ENCODE measurements at places on chromosomes 6 and 20. TPM values are rescaled to one million over a fixed set of nuclear protein-coding genes. Genes with fewer than 3 reads are reported as not detected.

Gene MCCD1
- total RNA-seq, result not detected

Gene COL9A1
- 14.4 TPM for total RNA-seq

Gene HRH3
- 4.5 TPM for total RNA-seq

Gene MOG
- total RNA-seq, result 0.31 TPM

Gene HM13
- 118 TPM for total RNA-seq

Gene PI16
- total RNA-seq, result not detected

Gene PROKR2
- 3.3 TPM for total RNA-seq

Gene TAGAP
- total RNA-seq, result not detected

Gene GNMT
- total RNA-seq, result 1.8 TPM

- DNase-seq, result no peak
Observed at GRCh38 chr6:75144386-75144785, 61.5 kb downstream of the COL12A1 start.

GRCh38 chr6:32983493-32983848 is 15.1 kb downstream of the BRD2 start:
- DNase-seq, result no peak

DNA sequence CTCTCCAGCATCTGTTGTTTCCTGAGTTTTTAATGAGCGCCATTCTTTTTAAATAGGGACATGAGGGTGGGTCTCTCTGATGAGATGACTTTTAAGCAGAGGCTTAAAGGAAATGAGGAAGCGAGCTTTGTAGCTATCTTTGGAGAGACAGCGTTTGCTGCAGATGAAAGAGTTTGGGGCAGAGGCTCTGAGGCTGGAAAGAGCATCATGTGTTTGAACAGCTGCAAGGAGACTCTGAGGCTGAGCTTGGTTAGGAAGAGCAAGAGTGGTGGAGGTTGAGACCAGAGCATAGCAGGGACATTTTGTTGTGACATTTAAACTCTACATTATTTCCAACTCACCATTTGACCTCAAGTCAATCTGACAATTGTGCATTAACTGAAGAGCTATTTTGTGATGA is 38.3 kb upstream of the TMX4 start:
- no peak for DNase-seq

DNA sequence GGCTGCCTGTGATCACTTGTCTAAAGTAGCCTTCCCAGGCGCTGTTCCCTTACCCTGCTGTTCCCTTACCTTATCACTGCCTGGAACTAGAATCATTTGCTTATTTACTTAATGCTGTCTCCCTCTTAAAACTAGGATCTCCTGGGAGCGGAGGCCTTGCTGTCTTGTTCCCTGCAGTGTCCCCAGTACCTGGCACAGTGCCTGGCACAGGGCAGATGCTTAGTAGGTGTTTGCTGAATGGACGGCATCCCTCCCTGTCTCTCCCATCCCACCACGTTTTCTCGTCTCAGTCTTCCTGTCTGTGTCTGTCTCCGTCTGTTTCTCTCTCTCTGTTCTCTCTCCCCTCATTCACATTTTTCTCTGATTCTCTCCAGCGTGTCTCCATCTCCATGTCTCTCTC is 99.9 kb upstream of the MYL9 start:
- DNase-seq, result no peak

DNA sequence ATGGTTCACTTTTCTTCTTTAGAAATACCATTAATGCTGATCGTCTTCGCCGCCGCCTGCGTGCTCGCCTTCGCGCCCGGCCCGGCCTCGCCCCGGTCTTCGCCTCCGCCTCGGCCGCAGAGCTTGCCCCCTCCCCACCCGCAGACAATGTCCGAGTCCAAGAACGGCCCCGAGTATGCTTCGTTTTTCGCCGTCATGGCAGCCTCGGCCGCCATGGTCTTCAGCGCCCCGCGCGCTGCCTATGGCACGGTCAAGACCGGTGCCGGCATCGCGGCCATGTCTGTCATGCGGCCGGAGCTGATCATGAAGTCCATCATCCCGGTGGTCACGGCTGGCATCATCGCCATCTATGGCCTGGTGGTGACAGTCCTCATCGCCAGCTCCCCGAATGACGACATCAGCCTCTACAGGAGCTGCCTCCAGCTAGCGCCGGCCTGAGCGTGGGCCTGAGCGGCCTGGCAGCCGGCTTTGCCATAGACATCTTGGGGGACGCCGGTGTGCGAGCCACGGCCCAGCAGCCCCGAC is 4.8 kb upstream of the PRPH2 start:
- DNase-seq, result no peak

DNA sequence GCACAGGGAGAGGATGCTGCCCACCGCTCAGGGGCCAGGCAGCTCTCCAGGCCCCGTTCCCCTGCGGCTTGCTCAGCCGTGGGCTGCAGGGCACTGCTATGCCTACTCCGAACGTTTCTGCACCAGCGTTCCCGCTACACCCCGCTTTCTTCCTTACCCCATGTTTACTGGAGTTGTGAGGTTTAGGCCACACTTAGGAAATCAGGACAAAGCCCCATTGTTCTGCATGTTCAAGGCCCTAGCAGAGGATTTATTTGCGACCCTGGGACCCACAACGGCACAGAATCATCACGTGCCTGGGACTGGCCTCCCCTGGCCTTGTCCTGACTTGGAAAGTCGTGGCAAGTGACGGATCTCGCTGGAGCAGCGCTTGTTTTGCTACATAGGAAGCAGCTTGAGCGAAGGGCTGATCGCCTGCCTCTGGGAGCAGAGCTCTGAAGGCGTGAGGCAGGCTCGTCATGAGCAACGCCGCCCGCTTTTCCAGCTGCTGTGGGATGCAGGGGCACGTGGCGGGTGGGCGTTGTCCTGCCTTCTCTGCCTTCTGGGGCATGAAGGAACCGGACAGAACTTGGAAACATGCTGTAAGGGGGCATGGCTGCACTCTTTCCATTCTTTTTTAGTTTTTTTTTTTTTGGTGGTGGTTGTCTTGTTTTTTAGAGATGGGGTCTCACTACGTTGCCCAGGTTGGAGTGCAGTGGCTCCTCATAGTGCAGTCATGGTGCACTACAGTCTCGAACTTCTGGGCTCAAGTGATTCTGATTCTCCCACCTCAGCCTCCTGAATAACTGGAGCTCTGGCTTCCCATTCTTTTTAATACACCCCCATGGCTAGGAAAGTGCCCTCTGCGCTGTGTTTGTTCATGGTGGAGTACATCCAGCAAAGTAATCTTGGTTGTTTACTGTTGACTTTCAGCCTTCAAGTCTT is 14.6 kb upstream of the TMEM181 start:
- no peak for DNase-seq

DNA sequence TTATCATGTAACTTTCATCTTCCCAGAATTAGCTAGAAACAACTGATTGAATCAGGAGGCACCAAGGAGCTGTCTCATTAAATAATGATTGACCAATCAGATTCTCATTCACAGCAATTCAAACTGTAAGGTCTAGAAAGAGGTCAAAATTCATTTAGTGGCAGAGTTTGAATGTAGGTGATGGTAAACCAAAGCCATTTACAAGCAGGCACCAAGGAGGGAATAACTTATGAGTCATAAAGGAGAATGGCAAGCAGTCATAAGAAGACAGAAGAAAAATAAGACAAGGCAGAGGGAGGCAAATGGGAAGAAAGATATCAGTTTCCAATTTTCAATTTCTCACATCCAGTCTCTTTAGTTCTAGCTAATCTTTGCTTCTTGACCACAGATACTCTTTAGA is 52.9 kb upstream of the DEFB112 start:
- no peak for DNase-seq

DNA sequence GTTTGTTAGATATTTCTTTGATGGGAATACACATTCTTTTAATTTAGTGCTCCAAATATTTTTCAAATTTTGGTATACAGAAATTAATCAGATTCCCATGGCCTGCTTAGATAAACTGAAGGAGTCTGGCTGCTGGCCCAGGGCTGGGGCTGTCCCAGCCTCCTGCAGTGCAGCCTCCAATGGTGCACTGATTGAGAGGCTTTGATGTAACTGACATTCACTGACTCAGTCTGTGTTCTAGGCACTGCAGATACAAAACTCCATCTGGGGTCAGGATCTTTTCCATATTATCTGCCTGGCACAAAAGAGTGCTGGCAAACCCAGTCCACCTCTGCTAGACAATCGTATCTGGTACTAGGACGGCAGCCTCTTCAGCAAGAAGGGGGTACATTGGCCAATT is 64.8 kb downstream of the GRIK2 start:
- DNase-seq, result no peak

- no peak for DNase-seq
Observed at GRCh38 chr6:99613705-99614429, 7.2 kb downstream of the PRDM13 start.

- DNase-seq, result no peak
Observed at GRCh38 chr6:143058987-143059386, 1.7 kb upstream of the AIG1 start.

DNA sequence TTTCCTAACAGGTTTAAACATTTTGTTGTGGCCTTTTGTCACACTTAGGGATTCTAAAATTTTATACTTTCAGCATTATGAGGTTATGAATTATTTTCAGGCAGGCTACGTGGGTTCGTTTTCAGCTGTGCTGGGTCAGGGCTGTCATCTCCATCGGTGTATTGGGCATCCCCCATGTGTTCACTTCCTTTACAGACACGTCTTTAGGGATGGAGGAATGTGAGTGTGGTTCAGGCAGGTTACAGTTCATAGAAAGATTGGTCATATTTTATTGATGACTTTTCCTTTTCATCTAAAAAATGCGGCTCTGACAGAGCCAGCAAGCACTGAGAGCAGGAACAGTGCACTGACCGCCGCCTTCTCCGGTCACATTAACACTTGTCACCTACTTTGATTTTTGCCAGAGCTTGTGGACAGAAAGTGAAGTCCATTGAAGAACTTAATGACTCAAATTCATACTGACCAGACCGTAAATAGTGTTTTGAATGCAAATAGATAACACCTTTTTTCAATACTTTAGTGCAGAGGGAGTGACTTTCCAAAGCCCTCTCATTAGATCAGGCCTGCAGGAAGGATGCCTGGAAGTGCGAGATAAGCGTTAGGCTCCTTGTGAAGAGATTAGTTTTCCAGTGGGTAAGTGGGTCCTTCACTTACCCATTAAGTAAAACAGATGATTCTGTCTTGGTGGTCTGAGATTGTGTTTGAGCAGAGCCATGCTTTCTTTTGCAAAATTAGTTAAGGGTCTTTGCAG is 113.1 kb downstream of the TIAM2 start:
- DNase-seq, result no peak

DNA sequence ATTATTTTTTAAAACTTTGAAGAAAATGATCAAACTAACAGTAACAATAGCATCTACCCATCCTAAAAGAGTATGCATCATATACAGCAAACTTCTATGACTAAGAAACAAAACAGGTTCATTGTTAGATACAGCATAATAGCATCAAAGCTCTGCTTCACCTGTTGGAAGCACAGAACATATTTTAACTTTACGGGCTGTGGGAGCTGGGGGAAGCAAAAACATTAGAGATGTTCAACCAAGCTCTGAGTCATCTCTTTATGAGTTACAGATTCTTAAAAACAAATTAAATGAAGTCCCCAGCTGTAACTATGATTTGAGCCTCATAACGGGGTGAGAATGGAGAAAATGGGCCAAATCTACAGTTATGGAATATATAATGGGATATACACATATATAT is 63.4 kb downstream of the SYNE1 start:
- DNase-seq, result no peak

DNA sequence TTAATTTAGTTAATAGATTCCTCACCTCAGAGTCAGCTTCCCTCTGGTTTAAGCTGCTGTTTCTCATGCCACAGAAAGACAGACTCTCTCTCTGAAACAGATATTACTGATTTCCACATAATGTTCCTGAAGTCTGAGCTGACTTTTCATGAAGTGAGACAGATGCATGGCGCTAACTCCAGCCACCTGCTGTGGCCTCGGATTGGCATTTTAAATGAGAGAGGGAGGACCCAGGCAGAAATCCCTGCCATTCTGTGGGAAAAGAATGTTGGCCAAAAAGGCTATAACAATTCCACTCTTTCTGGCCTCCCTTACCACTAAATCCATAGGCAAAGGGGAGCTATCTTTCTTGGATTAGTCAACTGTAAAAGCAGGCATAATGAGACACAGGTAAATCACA is 354.1 kb upstream of the CDH4 start:
- no peak for DNase-seq

- DNase-seq, result no peak
Observed at GRCh38 chr20:19143890-19144289, 68.6 kb upstream of the SLC24A3 start.

- DNase-seq, result no peak
Observed at GRCh38 chr6:146312608-146313007, 231.0 kb upstream of the RAB32 start.

- no peak for DNase-seq
Observed at GRCh38 chr6:105077596-105078385, 102.0 kb downstream of the POPDC3 start.

DNA sequence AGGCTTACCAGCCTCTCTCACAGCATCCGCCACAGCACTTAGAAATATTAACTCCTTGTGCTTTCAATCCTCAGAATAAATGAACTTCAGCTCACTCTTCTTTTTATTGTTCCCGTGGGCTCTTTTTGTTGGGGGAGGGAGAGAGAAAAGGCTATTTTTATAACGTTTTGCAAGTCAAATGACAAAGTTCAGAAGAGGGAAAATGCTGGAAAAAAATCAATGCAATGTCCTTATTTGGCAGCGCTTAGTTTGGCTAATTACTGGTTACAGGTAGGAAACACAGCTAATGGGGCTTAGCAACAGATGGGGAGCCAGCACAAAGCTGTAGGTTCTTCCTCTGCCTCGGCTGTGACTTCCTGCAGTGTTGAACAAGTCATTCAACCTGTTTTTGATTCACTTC is 1067.0 kb upstream of the MAP3K7 start:
- DNase-seq, result no peak

DNA sequence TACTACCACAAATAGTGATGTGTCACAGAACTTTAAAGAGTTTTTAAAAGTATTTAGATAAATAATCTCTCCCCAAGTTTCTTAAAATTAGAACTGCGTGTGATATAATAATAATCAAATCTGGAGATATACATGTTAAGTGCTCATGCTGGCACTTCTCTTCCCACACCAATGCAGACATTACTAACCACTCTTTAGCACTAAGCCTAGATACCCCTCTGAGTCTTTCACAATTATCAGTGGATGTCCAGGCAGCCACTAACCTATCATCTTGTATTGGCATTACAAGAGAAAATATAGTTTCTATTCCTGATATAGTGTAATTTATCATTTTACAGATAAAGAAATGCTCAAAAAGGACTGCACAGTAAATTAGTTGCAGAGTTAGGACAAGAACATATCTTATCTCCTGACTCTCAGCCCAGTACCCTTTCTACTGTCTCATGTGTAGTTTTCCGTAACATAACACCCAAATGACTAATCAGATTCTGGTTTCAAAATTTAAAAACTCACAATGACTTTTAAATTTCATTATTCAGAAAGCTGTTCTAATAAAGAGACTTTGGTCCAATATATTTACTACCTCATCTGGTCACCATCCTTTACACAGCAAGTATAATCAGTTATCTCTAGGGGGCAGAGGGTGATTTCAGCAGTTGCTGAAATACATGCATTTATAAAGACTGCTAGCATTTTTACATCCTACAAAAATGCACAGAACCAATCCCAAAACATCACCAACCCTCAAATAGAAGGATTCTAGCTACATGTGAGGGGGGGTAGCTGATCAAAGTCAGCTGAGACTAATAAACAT is 215.5 kb upstream of the MCHR2 start:
- no peak for DNase-seq

All from H1 (cell line).